Muscle of back (tissue), 13 donors: ENCODE measurements at places on chromosomes 4 and X. TPM values are rescaled to one million over a fixed set of nuclear protein-coding genes. Genes with fewer than 3 reads are reported as not detected.
A peak's percentile ranks its signal among the peaks of the same experiment; 100 is the strongest.

The NXF3 gene
- polyA plus RNA-seq, result not detected

- DNase-seq, result no peak
These were observed 24.0 kb upstream of the SCML1 start for GRCh38 chrX:17713288-17713687.

DNA sequence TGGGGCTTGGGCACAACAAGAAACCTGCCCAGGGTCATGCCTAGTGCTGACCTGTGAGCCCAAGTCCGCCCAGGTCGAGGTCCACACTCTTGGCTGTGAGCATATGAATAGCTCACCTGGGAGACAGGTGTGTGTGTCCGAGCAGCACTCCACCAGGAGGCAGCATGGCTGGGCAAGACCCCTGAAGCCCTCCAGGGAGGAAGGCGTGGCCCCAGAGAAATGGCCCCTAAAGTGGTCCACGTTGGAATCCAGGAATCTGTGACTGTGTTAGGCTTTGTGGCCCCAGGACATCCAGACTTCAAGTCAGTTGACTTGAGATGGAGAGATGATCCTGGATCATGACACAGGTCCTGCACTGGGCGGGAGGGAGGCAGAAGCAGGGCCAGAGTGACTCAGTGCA lies 138.8 kb downstream of the CPZ start:
- DNase-seq, result no peak

The TMEM187 gene
- 5.1 TPM for polyA plus RNA-seq

- DNase-seq, result peak; percentile 33
These were observed 868 bp downstream of the AFAP1 start for GRCh38 chr4:7938609-7939376.

DNA sequence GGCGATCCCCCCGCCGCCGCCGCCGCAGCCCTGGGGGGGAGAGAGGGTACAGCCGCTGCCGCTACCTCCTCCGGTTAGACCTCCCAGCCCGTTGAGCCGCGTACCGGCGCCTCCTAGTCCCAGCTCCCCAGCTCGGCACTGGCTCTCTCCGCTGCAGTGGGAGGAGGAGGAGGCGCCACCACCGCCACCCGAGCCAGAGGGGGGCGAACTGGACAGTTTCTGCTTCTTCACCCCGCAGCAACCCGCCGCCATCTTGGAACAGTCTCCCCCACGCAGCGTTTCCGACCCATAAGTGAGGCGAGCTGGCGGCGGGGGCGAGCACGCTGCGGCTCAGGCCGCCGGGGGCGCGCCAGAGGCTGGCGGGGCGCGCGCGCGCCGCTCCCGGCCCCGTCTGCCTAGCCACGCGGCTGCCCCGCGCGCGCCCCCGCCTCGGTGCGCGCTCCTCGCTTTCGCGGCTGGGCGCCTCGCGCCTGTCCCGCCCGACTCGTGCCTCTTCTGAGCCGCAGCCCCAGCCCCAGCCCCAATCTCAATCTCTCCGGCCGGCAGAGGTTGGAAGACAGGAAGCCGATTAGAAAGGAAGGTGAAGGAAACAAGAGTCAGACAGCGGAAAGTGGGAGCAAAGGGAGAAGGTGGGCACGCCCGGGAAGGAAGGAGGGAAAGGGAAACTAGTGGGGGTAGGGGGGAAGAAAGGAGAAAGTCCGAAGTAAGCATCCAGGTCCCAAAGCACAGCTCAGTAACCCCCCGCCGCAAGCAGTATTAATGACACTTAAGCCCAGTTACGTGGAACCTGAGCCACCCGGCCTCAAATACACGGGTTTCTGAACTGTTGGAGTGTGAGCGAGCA lies at the start of gene AMMECR1:
AMMECR1 (minus strand) TSS at position 266 of the 844 bp plus-strand sequence; CDS start at position 252, 14 bp downstream.
- peak; percentile 92 for DNase-seq

DNA sequence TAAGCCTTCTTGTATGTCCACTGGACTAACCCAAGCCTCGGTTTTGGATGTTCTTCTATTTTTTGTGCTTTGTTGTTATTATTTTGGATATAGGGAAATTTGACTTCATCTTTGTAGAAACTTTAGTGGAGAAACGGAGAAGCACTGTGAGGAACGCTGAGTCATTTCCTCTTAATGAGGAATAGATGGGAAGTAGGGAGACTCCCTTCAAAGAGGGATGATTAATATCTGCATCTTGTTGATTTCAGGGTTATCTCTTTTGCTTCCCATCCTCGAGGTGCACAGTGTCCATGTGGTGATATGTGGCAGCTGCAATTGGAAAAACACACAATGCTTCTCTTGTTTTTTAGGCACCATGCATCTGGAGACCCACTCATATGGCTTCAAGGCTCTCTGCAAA lies 1147.9 kb downstream of the NLGN4X start:
- no peak for DNase-seq

The GJB1 gene
- polyA plus RNA-seq, result 0.61 TPM

The RIPPLY1 gene
- polyA plus RNA-seq, result 0.71 TPM
